ENCODE measurements at places on chromosomes 12 and 14.

- no peak for DNase-seq
Observed at GRCh38 chr12:89250636-89251035, 101.7 kb downstream of the DUSP6 start.

DNA sequence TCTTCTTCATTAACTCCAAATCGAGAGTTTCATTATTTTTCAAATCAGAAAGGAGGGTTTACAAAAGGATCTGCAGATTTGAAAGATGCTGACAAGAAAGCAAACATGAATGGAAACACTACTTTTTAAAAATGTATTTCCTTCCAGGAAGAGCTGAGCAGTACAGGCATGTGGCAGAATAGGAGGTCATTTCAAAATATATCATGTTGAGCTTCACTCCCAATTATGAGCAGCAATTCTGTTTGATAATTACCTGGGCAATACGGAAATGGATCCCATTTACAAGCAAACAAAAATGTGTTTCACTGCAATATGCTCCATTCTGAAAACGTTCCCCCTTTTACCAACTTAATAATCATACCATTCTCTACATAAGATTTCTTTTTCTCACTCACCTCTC lies 147.7 kb upstream of the BCL2L14 start:
- no peak for DNase-seq

GRCh38 chr14:104650057-104650980 lies 39.1 kb upstream of the INF2 start:
- no peak for DNase-seq

- no peak for DNase-seq
Observed at GRCh38 chr12:67716817-67717216, 68.3 kb downstream of the DYRK2 start.
